ENCODE measurements at places on chromosomes 1 and 21.

GRCh38 chr1:197207081-197207480, 60.6 kb upstream of the ASPM start:
- no peak for ATAC-seq

DNA sequence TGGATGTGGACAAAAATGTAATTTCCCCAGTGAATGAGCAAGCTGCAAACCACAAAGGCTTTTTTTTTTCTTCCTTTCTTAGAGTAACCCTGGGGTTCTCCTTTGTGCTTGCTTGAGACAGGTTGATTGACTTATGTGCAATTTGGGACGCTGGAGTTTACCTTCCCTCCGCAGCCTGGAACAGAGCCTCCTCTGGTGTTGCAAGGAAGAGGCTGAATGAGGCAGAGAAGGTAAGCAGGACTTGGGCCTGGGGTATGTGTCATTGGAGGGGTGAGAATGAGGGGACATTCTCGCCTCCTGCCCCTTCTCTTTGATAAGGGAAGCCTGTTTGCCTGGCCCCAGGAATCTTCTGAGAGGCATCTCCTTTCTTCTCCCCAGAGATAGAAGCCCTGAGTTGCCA, 49.8 kb downstream of the NFASC start:
- ATAC-seq: no peak

GRCh38 chr1:206685334-206685768, 646 bp downstream of the MAPKAPK2 start:
- ATAC-seq: peak; percentile 47

GRCh38 chr1:61190618-61191432, 108.5 kb downstream of the NFIA start:
- no peak for ATAC-seq

DNA sequence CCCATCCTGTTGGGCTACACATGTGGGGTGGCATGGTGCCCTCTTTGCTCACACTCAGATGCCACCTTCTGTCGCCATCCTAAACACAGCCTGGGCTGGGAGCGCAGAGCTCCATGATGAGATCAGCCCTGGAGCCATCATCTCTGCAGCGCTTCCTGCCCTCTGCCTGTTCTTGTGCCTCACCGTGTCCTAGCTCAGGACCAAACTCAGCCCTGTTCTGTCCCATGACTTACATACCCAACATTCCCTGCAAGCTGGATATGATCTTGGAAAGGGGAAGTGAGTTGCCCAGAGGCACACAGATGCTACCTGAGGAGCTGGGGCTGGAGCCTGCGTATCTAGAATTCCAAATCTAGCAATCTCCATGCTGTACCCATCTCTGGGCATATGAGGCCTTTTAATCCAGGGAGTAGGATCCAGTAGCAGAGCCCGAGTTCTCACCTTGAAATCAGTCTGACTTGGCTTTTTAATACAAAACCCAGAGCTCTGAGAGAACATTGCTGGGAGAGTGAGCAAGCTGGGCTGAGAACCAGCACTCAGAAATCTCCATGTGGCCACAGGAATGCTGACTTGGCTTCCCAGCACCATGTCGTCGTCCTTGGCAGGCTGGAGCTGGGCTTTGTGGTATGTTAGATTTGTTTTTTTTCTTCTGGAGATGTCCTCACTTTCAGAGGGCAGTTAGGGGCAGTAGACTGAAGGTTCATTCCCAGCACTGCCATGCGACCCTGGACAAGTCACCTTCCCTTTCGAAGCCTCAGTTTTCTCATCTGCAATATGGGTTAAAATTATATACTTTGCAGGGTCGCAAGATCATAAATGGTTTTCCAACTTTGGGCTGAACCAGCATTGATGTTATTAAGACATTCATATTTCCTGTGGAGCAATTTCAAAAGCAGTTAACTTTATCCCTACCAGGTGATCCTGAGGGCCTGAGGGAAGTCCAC, 2.6 kb downstream of the ALPL start:
- ATAC-seq: no peak

GRCh38 chr1:27154991-27155781, at the start of gene SLC9A1:
Gene SLC9A1, minus strand, starts transcription at chr1:27155125. Its CDS starts 791 bp downstream, at chr1:27154334.
- ATAC-seq: peak; percentile 96

DNA sequence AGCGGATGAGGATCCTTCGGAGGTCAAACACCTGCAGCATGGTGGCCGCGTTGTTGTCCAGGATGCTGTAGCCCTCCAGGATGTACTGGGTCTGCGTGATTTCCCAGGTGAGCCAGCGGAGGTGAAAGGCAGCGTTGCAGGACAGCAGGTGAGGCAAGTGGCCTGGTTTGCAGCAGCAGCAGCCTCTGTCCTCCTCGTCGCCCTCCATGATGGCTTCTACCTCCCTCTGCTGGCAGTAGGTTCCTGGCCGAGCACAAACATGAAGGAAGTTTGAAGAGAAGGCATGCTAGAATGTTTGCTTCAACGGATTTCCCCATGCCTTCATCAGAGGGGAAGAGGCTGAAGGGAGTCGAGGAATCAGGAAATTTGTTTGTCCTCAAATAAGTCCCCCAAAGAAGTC, 74.7 kb downstream of the NTPCR start:
- ATAC-seq: no peak

DNA sequence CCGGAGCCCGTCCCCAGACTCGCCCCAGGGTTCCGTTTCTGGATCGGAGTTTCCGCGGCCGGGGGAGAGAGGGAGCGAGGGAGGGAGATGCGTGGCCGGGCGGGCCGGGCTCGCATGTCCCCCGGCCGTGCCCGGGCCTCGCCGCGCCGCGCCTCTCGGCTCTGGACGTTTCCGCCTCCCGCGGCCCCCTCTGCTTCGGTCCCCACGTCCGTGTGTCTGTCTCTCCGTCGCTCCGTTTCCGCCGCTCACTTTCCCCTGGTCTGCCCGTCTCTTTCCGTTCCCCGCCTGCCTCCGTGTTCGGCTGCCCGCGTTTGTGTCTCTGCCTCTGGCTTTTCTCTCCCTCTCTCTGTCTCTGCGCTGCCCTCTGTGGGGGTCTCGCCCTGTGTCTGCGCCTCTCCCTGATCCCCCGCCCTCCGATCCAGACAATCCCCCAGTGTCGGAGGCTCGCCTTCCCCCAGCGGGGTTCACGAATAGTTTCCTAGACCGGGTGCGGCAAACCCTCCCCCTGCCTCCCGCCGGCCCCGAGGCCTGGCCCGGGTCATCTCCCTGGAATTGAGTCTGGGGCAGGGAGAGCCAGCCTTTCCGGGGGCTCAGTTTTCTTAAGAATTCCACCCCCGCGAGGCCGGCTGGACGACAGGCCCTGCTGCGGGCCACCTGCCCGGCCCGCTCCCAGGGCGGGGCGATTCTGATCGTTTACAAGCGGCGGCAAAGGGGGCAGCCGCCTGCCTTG, 735 bp downstream of the NBL1 start:
- peak; percentile 11 for ATAC-seq

- ATAC-seq: peak; percentile 14
Measured at GRCh38 chr1:40389322-40389803, 15.8 kb downstream of the SMAP2 start.

GRCh38 chr1:70745199-70745598, 302.4 kb downstream of the PTGER3 start:
- no peak for ATAC-seq

DNA sequence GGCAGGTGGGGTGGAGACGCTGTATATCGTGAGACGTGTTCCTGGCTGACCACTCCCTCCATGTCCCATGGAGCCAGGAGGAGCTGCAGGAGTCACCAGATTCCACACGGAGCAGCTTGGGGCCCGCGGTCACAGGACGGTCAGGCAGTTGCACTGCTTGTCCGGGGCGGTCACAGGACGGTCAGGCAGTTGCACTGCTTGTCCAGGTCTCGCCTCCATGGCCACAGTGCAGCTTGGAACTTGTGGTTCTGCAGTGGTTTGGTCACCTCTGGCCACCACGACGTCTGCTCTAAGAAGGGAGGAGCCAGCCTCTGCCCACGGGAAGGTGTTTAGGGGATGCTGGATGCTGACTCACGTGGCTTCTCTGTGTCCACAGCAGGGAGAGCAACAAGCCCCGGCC, 33.0 kb downstream of the SLX9 start:
- ATAC-seq: no peak

- peak; percentile 35 for ATAC-seq
Measured at GRCh38 chr1:182397653-182398393, 2.6 kb downstream of the TEDDM1 start.

DNA sequence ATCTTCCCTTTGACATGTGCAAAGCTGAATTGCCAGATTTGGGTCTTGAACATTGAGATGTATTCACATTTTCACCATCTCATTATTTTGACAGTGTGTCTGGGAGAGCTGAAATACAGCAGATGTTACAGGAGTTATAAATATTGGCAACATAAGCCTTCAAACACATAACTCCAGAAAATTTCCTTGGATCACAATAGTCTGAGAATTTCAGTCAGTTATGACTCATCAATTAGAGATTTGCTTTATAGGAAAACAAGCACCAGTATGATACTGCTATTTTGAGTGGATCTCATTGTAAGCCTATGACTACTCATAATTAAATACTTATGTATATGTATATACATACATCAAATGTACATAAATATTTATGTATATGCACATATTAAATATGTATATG, 1171.8 kb downstream of the AMY1C start:
- no peak for ATAC-seq

GRCh38 chr1:19597496-19598309, 46.4 kb upstream of the NBL1 start:
- ATAC-seq: peak; percentile 25

GRCh38 chr1:91901231-91901630, 15.3 kb upstream of the TGFBR3 start:
- ATAC-seq: no peak

- ATAC-seq: no peak
Measured at GRCh38 chr21:21101911-21102310, 103.7 kb downstream of the NCAM2 start.

DNA sequence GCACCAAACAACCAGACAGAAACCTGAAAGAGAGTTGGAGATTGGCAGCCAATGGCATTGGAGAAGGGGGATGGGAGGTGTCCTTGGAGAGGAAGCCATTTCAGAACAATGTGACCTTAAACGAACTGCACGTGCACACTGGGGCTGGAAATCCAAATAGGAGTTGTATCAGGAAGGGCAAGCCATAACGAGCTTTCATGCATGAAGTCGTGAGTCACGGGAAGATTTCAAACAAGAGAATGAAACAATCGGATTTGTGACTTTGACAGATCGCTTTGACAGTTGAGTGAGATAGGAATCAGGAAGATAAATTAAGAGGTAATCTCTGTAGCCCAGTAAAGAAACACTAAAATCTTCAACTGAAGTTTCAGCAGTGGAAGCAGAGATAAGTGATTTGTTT, 445.8 kb upstream of the ZP4 start:
- ATAC-seq: no peak

GRCh38 chr21:24705201-24705600, 902.1 kb downstream of the MRPL39 start:
- no peak for ATAC-seq

Measured in activated T-helper 17 cell treated with anti-CD3 and anti-CD28 coated beads, Interleukin-2, amount 50 U/mL, for 72 hours (primary cell).